Hippocampal formation (tissue), 2 donors: ENCODE measurements at places on chromosomes 2 and 18.

DNA sequence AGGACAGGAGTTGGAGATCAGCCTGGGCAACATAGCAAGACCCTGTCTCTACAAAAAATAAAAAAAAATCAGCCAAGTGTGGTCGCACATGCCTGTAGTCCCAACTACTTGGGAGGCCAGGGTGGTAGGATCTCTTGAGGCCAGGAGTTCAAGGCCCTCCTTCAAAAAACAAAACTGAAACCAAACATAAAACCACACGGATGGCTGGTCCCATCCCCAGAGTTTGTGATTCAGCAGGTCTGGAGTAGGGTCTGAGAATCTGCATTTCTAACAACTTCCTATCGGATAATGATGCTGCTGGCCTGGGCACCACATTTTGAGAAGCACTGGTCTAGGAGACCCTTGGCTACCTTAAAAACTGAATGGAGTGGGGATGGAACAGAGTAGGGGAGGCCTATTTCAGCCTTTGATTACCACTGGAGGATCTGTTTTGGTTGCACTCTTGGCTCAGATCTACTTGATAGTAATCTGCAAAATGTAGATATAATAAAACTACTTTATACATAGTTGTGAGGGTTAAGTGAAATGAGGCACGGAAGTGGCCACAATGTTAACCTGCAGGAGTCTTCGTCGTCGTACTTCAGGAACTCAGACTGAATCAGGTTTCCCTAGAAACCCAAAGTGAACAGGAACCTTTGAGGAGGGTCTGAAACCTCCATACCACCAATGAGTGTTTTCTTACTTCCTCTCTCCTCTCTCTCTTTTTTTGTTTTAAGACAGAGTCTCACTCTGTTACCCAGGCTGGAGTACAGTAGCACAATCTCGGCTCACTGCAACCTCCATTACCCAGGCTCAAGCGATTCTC is 25.5 kb upstream of the NFE2L2 start:
- no peak for DNase-seq

GRCh38 chr18:59012815-59013705 is 126.6 kb upstream of the SEC11C start:
- no peak for DNase-seq

DNA sequence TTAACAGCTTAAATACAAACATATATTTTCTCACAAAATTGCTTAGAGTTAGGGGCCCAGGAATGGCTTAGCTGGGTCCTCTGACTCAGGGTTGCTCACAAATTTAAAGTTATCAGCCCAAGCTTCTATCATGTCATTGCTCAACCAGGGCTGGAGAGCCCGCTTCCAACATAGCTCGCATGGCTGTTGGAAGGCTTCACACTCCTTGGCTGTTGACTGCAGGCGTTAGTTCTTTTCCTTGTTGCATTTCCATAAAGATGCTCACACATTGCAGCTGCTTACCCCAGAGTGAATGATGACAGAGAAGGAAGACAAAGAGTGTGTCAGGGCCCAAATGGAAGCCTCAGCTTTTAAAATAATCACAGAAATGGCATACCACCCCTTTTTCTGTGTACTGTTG is 62.9 kb upstream of the TFPI start:
- DNase-seq: no peak

GRCh38 chr2:165497659-165498317 is 28.3 kb downstream of the CSRNP3 start:
- DNase-seq: no peak

DNA sequence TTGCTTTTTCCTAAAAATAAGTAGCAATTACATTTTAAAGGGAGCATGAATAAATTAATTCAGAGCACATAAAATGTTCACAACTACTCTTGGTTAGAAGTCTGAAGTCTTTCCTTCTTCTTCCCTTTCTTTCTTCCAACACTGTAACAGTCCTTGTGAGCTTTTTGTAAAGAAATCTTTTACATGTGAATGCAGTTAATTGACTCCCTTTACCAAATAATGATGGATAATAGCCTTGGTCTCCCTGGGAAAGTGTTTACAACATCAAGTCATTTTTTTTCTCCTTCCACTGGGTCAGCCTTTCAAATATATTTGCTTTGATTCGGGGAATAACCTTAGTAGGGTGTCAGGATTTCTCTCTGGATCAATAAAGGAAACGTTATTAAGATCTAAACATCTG is 39.1 kb downstream of the CALCRL start:
- DNase-seq: peak; percentile 18

DNA sequence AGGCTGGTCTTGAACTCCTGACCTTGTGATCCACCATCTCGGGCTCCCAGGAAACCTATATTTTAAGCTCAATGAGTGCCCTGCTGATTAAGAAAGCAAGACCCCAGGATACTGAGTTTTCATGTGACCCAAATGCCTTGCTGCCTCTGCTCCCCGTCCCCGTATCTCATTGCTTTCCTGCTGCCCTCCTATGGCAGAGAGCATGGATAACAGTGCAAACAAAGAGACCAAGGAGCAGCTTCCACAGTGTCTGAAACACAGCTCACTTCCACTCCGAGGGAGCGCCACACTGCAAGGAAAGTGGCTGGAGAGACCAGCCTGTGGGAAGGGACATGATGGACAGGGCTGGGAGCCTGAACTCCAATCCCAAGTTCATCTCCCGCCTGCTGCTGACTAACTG is 246.8 kb downstream of the TMEM182 start:
- no peak for DNase-seq

GRCh38 chr2:216057688-216058193 is 23.9 kb downstream of the PECR start:
- DNase-seq: no peak

DNA sequence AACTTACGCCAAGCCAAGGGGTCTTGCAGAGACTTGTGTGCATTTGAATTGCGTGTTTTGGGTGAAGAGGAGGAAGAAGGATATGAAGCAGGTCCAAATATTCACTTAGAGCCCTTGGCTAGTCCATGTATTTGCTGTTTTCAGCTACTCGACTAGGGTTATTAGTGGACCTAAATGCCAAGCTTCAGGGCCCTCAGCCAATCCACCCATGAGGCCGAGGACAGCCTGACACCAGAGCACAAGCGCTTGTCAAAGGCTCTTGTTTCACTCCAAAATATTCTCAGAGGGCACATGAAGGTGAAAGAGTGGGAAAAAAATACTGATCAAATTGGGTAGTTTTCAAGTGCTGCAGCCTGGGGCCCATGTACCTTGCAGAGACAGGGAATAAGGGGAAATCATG is 174.8 kb upstream of the ACAA2 start:
- no peak for DNase-seq

DNA sequence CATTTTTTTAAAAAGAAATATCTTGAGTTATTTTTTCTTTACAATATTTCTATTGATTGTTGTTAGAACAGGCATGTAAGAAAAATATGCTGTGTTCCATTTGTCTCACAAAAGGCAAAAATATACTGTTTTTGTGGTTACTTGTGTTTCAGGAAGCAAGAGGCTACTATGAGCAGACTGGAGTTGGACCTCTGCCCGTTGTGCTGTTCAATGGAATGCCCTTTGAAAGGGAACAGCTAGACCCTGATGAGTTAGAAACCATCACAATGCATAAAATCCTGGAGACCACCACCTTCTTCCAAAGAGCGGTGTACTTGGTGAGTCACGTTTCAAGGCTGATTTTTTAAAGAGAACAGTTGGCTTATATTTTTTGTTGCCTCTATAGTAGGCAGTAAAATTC is 54.7 kb downstream of the UGGT1 start:
- no peak for DNase-seq

GRCh38 chr2:161980976-161981375 is 93.0 kb downstream of the DPP4 start:
- no peak for DNase-seq

DNA sequence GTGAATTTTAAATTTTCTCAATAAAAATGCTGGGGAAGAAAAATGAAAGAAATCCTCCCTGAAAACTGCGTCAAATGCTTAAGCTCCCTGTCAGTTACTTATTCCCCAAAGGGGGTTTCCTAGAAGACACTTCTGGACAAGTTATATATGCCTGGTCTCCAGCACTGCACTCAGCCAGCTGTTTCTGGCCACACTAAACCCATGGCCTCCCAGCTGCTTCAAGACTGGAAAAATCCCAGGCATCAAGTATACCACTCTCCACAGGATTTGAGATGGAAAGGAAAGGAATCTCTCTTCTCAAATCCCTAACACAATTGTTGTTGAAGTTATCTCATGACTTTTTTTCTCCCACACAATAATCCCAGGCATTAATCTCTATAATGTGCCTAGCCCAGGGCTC is 245.7 kb downstream of the NBAS start:
- DNase-seq: no peak

DNA sequence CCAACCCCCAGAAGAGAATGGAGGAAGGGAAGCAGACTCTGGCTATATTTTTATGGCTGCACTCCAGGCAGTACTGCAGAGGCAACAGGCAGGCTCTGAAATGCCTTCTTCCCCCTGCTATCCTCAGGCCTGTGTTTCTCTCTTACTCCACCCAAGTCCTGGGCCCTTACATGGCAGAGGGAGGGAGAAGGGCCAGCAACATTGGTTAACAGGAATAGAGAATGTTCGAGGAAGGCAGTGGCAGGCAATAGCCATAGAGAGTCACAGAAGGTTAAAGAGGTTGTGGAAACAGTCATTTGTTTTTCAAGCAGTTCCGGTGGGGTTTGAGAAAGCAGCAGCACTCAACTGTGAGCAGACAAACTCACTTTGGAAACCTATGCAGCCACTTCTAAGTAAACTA is 15.1 kb upstream of the DARS1 start:
- DNase-seq: no peak

DNA sequence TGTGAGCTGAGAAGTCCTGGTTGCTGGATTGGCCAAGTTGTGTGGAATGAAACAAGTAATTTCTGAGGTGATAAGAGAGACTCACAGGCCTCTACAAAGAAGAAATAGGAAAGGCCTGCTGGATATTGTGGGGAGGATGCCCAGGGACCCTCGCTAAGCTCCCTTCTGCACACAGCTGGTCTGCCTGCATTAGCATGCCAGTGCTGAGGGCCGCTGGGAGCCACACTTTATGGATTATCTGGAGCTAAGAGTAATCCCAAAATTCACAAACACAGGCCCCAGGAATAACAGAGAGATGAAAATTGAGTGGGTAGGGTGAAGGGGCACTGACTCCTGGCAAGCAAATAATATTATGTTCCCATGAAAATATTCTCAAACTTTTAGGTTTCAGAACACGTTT is 114.9 kb upstream of the SIX3 start:
- no peak for DNase-seq

GRCh38 chr2:52429171-52429570 is 1338.4 kb upstream of the CHAC2 start:
- DNase-seq: no peak

DNA sequence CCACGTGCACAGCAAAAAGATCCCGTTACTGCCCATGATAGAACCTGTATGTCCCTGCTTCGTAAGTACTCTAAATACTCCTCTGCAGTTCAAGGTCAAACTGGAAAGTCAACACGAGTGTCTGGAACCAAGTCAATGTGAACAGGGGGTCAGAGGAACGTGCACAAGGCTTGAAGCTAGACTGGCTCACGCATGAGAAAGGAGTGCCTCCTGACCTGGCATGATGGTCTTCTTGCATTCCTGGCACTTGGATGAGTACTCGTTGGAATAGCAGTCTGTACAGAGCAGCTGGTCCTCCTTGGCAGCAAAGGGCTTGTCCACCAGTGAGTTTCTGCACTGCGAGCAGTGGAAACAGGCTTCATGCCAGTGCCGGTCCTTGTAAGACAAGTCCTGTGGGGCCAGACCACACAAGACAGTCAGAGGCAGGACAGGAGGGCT is 25.5 kb downstream of the FHL2 start:
- DNase-seq: no peak

DNA sequence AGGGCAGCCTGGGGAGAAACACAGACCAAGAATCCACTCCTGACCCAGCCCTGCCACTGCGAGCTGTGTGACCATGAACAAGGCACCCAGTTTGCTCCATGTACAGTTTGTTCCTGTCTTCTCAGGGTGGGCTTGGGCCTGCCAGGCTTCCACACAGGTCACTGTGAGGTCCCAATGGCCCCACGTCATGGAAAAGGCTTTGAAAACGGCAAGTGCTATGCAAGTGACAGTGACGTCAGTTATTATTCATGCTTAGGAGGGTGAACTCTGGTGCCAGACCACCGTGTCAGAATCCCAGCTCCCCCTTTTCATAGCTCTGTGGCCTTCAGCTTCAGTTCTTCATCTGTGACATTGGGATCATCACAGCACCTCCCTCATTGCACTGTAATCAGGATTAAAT is 87.1 kb downstream of the TNS1 start:
- no peak for DNase-seq

DNA sequence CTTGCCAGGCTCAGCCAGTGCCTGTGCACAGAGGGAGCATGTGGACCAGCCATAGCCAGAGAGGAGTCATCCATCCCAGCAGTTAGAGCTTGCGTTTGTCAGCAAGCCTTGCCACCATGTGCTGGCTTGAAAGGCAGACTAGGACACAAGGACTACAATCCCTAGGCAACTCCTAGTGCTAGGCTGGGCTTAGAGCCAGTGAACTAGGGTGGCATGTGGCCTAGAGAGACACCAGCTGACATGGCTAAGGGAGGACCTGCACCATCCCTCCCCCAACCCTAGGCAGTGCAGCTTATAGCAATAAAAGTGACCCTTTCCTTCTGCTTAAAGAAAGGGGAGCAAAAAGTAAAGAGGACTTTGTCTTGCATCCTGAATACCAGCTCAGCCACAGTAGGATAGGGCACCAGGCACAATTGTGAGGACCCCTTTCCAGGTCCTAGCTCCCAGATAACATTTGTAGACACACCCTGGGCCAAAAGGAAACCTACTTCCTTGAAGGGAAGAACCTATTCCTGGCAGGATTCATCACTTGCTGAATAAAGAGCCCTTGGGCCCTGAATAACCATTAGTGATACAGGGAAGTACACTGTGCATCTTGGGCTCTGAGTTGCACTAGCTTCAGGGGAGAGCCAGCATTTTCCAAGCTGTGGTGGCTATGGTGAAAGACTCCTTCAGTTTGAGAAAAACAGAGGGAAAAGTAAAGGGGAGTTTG is 38.7 kb upstream of the UXS1 start:
- no peak for DNase-seq

GRCh38 chr2:199861132-199861774 is 10.3 kb upstream of the FTCDNL1 start:
- no peak for DNase-seq

- DNase-seq: no peak
These were observed 43.5 kb upstream of the KCNG2 start for GRCh38 chr18:79754022-79754761.

GRCh38 chr2:63056107-63057050 is 5.7 kb downstream of the OTX1 start:
- DNase-seq: no peak

DNA sequence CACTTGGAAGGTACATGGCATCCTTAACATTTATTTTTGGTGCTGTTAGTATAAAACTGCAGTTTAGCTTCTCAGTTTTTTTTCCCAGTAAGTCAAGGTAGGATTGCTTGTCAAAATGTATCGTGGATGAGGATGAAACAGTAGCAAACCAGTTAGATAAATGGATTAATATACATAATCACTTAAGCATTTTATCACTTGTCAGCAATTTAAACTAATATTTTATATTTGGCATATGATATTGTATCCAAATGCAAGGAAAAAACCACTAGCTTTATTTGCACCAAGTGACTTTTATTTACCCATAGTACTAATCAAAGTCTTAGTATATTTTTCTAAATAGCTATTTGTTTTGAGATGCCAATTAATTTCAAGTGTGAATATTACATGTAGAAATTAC is 137.7 kb upstream of the XIRP2 start:
- DNase-seq: no peak

- DNase-seq: no peak
These were observed 7.8 kb downstream of the ACMSD start for GRCh38 chr2:134846213-134846612.
